HAP-1 (cell line): ENCODE measurements at places on chromosomes 6 and 20.

DNA sequence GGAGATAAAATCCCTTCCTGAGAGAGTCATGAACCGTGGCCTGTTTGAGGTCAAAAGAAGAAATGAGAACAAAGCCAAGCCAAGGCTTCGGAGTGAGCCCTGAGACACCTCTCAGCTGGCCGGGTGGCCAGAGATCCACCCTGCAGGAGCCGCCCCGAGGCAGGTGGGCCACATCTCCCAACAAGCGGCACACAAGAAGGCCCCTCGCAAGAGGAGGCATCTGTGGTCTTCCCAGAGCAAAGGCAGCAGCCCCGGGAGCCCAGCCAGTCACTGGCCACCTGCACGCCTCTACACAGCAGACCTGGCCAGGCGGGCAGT lies 30.9 kb upstream of the AFDN start:
- DNase-seq, result no peak

DNA sequence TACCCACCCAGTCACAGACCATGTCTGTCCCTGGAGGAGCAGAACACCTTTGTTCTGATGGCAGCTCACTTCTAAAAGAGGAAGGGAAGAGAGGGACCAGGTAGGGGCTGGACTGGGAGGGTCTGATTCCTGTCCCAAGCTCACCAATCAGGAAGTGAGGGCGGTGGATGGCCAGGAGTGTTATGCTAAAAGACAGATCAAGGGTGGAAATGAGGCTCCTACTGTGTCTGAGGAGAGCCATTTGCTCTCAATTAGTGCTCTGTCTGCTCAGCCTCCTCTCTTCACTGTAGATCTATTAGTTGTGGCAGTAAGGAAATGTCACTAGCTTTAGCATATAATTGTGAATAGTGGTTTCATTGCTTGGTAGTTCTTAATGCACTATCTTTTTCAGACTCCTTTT lies 72.5 kb downstream of the ARMC2 start:
- DNase-seq, result no peak

DNA sequence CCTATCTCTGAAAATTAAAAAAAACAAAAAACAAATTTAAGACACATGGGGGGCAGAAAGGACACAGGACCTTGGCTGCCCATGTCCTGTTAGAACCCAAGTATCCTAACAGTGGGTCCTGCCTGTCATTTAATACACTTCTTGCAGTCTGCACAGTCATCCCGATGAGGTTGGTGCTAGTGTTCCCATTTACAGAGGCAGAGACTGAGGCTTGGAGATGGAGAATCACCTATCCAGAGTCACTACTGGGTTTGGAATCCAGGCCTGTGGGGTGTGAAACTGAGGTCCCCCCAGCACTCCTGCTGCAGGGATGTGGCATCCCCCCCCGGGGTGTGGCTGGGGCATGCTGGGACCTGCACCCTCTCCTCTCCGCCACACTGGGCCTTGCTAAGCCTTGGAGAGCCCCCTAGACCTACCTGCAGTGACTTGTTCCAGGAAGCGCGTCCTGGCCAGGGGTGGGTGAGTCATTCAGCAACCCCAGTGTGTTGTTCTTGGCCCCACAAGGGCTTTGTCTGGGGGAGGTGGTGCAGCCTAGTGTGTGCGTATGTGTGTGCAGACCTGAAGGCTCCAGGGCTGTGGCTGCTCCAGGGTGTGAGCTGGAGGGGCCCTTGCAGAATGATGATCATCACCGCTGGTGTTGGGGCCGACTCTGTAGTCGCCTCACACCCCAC lies 49.7 kb downstream of the BCAS4 start:
- no peak for DNase-seq

- no peak for DNase-seq
Measured at GRCh38 chr6:53494076-53494475, 50.8 kb downstream of the GCLC start.

DNA sequence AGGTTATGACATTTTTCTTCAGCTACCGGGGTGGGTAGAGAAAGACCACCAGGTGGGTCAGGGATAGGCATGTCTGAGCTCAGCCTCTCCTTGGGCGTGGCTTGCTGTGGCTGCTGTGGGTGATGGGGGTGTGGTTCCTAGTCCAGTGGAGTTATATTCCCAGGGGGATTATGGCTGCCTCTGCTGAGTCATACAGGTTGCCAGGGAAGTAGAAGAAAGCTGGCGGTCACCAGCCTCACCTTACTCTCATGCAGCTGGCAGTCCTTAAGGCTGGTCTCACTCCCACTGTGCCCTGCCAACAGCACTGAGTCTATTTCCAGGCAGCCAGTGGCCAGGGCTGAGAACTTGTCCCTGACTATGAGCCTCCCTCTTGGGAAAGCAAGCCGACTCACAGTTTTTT lies 130.0 kb downstream of the SCP2D1 start:
- no peak for DNase-seq

- no peak for DNase-seq
Measured at GRCh38 chr6:143742070-143742954, 64.5 kb downstream of the PHACTR2 start.

DNA sequence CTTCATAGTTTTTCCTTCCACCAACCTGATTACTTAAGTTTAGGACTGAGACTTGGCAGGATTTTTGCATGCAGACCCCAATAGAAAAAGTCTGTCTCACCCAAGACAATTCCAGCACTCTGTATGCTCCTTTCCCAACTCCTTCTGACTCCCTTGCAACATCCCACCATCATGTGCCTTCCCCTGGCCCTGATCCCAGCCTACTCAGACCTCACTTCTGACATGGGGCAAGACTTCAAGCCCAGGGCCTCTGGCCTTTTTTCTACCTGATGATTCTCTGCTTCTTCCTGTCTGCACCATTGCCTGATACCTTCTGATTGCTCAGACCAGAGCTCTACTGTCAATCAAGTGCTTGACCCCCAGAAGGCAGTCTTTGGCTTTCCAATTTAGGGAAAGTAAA lies 96.6 kb downstream of the HAO1 start:
- no peak for DNase-seq

DNA sequence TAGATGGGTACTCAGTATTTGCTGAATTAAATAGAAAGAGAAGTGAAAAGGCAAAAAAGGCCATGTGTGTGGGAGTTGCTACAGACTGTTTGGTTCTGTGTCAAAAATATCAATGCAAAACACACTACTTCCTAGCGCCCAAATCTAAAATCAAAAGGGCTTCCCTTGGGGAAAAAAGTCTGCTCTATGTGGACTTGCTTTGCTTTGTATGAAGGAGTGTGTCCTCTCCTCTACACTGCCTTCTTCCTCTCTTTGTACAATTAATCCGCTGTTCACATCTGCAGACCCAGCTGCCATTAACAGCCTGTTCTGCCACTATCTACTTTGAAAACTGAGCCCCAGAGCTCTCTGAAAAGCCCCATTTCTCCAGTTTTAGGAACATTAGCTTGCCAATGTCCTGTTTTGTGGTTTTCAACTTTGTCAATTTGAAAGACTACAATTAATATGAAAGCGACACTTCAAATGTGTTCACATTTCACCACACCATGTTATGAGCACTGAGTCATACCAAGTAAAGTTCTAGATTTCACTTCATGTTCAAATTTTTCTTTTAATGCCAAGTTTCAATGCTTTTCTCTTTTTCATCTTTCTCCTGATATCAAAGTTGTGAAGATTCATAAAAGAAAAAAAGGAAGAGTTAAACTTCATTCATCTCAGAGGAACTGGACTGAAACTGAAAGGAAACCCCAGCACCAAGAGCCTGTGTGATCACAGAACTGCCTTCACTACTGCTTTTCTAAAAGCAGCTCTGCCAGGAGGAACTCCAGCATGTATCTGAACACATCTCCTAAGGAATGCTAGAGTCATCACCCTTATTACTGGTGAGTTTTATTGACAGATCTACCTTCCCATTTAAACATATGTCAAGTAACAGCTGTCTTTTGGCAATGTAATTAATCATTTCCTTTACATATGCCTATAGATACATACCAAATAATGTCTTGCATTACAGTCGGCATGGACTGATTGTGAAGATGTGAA lies 102.6 kb downstream of the KIF13A start:
- DNase-seq, result no peak

DNA sequence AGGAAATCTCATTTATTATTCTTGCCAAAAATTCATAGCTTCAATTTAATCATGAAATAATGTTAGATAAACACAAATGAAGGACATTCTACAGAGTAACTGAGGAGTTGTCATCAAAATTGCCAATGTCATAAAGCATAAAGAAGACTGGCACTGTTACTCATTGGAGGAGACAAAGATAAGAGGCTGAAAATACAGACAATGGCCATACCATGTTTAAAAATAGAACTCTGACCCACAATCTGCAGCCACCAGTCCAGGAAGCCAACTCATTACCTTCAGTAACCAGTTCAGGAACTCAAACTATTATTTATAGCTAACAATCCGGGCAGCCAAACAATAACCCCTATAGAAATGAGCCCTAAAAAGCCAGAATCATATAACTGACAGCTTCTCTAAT lies 795.6 kb downstream of the TENT5A start:
- no peak for DNase-seq

- DNase-seq, result no peak
Measured at GRCh38 chr6:167699141-167699931, 127.4 kb upstream of the AFDN start.

- DNase-seq, result no peak
Measured at GRCh38 chr6:11460001-11460668, 77.4 kb upstream of the TMEM170B start.

DNA sequence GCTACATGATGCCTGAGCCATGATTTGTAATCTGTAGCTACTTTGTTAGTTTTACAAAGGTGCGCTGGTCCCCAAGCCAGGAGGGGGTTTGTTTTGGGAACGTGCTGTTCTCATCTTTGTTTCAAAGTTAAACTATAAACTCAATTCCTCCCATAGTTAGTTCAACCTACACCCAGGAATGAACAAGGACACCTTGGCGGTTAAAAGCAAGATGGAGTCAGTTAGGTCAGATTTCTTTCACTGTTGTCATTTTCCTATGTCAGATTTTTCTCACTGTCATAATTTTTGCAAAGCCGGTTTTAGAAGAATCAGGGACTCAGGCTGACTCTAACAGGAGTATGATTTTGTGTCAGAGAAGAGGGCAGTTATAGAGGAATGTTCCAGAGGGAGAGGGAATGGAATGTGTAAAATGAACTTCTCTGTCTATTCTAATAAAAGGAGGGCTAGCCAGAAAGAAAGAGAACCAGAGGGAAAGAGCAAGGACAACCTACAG lies 2.3 kb upstream of the GMPR start:
- no peak for DNase-seq

DNA sequence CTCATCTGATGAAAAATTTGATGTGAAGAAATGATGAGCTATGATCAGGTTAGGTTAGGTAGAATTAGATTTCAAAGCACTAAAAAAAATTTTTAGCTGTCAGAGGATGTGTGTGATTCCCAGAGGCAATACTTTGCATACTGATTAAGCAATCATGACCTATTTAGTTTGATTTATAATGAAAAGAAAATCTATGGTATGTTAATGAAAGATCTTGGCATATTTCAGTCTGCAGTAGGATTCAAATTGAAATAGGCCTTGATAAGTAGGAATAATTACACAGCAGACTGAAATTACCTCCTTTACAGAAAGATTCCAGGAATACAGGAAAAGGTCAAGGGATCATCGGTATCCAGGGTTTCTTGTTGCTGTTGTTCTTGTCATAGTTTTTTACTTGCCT lies 69.3 kb downstream of the HDDC2 start:
- no peak for DNase-seq

DNA sequence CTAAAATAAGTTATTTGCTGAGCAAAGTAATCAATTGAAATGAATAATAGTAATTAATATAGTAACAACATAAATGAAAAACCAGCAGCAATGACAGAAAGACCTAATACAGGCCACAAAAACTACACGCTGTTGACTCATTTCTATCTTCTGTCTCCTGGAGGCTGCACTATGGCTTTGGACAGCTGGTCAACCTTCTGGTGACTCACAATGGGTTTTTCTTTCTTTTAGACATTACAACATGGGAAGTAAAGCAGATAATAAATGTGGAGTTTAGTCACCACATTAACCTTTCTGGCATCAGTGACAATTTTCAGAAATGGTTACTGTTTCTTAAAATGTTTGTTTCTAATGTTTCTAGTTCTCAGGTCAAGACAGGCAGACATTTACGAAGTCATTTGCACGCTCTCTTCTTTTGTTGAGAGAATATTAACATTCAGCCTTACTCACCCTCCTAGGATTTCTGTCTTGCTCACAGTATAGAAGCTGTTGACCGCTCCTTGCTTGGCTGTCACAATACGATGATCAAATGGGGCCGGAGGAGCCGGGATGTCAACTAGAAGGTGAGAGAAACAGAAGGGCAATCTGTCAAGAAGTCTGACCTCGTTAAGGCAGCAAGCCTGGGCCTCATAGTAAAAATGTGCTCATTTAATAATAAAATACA lies 62.2 kb downstream of the MYLK4 start:
- no peak for DNase-seq

DNA sequence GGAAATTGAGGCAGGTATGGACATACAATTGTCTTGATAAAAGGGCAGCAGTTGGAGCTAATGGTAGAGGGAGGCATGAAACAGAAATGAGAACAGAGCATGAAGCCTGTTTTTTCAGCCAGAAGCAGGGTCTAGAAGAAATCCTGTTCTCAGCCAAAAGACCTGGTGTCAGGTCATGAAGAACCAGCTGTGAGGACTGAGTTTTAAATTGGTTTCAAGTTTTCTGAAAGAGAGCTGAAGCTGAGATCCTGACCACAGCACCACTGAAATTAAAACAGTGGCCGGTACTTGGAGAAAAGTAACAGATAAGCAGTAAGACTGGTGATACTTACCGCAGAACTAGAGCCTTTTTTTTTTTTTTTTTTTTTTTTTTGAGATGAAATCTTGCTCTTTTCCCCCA lies 283.8 kb upstream of the BMP2 start:
- no peak for DNase-seq

DNA sequence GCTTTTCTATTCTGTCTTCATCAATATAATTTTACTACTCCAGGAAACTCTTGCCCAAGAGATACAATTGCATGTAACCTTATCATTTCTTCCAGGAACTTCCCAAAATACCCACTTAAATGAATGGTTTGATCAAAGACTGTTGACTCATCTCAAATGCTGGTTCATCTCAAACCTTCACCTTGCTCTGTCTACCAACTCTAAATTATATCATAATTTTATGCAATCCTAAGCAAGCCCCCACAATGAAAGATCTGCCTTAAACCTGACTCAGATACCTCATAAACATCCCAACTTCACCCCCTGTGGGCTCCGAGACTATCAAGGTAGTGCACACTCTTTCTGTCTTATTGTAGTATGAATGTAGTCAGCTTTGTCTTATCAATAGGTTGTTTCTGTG lies 65.5 kb upstream of the GCM1 start:
- no peak for DNase-seq

DNA sequence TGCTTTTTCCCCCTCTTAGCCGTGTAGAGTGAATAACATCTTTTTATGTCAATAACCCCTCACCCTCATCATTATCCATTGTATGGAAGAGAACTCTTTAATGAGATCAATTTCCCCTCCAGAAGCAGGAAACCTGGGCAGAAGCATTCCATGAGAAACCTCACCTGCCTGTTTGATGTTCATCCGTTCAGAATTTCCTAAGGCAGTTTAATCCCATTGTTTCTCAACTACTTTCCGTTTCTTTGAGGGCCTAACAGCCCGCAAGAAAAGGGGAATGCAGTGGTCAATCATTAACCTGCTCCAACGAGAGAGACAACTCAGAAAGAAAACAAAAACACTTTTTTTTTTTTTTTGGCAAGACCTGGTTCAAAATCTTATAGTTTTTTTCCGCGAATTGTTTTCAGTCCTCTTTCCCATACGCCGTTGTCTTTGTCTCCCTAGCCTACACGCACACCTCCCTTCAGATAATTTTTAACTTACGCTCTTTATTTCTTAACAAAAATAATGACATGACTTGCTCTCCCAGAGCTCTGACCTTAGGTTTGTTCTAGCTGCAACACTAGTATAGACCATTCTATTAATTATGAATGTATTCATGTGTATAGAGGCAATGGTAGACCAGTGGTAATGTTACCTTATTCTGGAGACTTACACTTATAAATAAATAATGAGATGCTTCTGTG lies 25.6 kb upstream of the ID4 start:
- no peak for DNase-seq
